ENCODE measurements at places on chromosomes 7 and 10.

GRCh38 chr10:91296471-91296870 lies 76.0 kb downstream of the PCGF5 start:
- DNase-seq = peak; percentile 31

- DNase-seq = no peak
Measured at GRCh38 chr10:90788968-90789367, 68.9 kb downstream of the HTR7 start.

DNA sequence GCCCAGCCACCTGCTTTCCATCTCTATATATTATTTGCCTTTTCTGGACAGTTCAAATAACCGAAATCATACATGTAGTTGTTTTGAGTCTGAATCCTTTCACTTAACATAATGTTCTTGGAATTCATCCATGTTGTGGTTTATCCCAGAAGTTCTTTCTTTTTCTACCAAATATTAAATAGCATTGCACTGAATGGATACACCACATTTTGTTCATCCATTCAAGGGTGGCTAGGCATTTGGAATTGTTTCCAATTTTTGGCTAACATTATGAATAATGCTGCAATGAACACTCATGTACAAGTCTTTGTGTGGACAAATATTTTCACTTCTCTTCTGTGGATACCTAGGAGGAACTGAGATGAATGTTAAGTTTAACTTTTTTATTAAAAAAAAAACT lies 18.0 kb downstream of the DNAJC1 start:
- no peak for DNase-seq

GRCh38 chr10:983971-984655 lies 4.1 kb upstream of the GTPBP4 start:
- no peak for DNase-seq

- no peak for DNase-seq
Measured at GRCh38 chr10:178723-179122, 43.5 kb downstream of the ZMYND11 start.

DNA sequence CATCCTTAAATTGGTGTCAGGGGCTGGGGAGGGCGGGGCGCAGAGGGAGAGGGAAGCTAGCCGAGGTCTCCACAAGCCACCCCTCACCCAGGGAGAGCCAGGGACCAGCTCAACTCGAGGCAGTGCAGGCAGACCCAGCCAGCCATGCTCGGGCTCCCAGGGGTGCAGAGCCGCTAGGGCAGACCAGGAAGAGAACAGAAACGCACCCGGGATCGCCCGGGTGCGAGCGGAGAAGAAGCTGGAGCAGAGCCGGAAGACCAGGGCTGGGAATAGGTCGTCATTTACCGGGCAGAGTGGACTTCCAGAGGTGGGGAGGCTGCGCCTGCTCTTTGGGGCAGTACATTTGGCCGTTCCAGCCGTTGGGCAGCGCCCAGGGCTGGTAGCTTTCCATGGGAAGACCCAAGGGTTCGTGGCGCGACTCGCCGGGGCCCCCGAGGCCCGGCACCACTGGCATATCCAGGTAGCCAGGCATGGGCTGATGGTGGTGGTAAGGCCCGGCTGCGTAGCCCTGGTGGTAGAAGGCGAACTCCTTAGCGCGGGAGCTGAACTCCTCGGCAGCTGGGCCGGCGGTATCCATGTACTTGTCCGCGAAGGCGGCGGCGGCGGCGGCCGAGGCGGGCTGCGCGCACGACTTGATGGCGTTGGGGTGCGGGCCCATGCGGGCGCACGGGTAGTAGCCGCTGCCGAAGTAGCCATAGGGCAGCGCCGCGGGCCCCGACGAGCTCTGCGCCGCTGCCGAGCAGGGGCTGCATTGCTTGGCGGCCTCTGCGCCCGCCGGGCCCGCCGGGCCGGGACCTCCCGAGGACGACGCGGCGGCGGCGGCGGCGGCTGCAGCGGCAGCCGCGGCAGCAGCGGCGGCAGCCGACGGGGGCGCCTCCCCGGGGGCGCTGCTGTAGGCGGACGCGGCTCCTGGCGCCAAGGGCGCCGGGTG lies 755 bp downstream of the HOXA13 start:
- DNase-seq = no peak
